Stimulated activated CD4-positive, alpha-beta T cell treated with anti-CD3 and anti-CD28 coated beads, Interleukin-15, amount 100 ng/mL, for 1 hour (primary cell): ENCODE measurements at places on chromosomes 1 and 21.

DNA sequence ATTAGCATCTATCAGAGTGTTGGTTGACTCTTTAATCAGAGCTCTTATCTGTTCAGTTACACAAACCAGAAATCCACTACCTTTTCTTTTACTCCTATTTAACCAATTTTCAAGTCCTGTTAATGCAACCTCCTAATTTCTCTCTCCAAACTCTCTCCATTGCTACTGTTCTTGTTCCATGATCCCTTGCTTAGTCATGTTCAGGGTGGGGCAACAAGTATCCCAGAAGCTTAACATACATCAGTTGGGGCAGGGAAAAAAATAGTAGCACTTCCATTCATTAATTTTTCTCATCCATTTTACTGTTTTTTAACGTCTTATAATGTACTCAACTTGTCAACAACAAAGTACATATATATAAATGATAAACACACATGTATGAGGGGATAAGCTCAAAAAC lies 111.2 kb upstream of the LBR start:
- DNase-seq: no peak

- no peak for DNase-seq
Measured at GRCh38 chr1:71118086-71118485, 37.3 kb upstream of the ZRANB2 start.

DNA sequence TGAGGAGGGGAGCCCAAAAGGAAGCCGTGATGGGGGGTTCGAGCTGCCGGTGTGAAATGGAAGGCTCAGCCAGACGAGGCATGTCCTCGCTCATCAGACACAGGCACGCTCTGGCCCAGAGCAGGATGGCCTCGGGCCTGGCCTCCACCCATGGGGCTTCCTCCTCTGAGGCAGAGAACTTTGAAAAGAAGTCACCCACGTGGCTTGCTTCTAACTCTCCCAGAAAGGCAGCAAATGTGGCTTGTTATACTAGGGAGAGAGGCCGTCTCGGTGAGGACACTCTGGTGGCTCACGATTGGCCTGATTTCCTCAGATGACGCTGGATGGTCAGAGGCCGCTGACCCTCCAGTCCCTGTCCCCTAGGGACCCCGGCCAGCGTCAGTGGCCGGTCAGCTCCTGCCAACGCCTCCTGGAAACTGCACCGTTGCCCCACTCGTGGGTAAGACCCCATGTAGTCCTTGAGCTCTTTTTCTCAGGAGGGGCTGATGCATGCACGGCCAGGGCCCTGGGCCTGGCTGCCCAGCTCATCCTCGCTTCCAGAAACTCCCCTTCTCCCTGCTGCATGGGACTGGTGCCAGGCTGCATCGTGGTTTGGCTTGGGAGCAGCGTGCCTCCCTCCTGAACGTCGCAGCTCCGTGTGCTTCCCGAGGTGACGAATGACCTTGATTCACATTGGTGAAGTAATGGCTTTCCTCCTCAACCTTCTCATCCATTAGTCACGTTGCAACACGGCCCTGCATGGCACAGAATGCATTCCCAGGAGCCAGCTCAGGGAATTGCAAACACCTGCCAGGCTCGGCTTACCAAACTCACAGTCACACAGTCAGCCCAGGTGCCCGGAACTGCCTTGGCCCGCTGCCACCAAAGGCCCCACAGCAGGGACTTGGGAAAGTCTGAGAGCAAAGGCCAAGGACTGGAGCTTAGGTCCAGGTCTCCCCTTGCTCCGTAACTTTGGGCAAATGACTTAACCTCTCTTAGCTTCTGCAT lies 58.8 kb downstream of the TOMM20 start:
- no peak for DNase-seq

DNA sequence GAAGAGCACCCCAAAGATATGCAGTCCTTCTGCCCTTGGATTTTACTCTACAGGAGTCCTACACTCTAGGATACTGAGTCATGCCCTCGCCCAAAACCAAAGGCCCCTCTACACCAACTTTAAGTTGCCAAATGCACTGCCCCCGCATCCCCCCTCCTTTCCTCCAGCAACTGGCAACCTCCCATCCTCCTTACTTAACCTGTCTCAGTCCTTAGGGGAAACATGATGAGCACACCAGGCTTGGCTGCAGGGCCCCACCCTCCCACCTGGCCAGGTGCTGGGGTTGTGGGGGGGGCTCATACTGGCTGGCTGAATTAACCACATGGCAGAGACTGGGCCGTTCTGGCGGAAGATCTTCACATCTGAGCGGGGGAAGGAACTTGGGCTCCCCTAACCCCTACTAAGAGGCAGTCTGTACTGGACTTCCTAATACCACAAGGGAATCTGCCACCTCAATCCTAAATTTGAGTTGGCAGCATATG lies 1.2 kb downstream of the HDGF start:
- no peak for DNase-seq

- no peak for DNase-seq
Measured at GRCh38 chr21:41396558-41397075, 29.4 kb upstream of the MX1 start.

GRCh38 chr21:14763695-14764064 lies 217.6 kb upstream of the SAMSN1 start:
- no peak for DNase-seq

DNA sequence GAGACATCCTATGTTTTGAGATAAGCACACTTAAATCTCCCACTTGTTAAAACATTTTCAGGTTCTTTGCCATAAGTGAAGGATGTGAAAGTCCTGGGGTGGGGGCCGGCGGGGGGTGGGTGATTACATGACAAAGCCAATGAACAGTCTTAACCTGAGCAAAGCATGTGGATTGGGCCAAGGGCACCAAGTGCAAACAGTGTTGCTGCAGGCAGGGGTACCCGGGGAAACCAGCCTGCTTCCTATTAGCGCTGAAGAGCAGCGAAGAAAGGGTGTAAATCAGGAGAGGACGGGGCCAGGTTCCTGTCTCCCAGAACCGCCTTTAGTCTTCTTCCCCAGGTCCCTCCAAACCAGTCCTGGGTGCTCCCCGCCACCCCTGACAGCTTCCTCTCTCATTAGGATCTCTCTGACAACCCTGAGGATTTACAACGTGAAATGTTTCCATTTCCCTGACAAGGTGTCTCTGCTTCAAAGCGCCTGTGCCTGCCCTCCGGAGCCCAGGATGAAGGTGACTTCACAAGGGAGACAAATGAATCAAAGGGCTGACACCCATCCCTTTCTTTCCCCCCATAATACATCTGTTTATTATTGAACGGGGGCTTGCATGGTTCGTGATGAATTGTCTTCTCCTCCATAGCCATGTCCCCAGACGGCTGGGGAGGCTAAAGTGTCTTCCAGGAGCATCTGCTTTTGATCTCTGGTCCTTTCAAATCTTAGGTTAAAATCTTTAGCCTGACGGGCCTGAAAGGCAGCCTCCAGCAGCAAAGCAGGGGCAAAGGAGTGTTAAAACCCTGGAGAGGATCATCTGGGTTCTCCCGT lies 109.5 kb downstream of the TRABD2B start:
- DNase-seq: no peak

DNA sequence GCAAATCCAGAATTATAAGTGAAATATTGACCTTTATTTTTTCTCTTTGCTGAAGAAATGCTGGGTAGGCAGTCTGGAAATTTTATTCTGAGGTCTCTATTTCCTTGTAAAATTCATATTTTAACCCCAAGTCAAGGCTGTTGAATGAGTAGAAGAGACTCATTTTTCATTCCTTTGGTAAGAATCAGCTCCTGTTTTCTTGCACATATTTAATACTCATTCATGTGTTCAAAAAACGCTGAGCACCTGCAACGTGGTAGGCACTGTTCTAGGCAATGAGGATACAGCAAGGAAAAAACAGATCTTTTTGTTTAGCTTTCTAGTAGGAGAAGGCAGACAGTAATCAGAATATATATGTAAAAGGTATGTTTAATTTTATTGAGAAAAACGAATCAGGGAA lies 1.5 kb downstream of the PRKAA2 start:
- DNase-seq: no peak

DNA sequence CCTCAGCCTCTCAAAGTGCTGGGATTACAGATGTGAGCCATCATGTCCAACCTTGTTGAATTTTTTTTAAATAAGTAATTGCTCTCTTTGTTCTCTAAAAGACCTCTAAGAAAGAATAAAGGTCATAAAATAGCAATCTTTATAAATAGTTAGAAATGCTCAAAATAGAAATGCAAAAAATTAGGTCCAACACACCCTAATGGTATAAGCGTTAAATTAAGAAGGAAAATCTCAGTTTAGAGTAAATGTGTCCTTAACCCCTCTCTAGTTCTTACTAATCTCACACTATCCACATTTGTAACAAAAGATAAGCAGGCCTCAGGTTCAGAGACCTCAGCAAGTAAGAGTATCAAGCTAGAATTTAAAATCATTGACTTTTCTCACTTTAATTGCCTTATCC lies 38.3 kb upstream of the GLIS1 start:
- no peak for DNase-seq

DNA sequence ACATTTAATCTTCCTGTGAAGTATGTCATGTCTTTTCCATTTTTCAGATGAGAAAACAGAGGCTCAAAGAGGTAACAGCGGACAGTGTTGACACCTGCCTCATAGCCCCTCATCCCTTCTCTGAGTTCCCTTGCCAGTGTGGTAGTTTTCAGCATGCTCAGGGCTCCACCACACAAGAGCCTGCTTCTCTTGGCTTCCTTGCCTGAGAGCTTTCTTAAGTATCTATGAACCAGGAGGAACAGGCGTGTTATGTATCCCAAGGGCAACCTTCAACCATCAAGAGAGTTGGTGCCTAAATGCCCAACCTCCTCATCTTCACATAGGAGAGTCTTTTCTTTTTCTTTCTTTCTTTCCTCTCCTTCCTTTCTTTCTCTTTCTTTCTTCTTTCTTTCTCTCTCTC lies 5.9 kb upstream of the PAFAH2 start:
- no peak for DNase-seq

GRCh38 chr1:25844536-25845337 lies 14.5 kb downstream of the AUNIP start:
- DNase-seq: no peak

GRCh38 chr1:203769505-203770343 lies 4.7 kb downstream of the LAX1 start:
- no peak for DNase-seq

DNA sequence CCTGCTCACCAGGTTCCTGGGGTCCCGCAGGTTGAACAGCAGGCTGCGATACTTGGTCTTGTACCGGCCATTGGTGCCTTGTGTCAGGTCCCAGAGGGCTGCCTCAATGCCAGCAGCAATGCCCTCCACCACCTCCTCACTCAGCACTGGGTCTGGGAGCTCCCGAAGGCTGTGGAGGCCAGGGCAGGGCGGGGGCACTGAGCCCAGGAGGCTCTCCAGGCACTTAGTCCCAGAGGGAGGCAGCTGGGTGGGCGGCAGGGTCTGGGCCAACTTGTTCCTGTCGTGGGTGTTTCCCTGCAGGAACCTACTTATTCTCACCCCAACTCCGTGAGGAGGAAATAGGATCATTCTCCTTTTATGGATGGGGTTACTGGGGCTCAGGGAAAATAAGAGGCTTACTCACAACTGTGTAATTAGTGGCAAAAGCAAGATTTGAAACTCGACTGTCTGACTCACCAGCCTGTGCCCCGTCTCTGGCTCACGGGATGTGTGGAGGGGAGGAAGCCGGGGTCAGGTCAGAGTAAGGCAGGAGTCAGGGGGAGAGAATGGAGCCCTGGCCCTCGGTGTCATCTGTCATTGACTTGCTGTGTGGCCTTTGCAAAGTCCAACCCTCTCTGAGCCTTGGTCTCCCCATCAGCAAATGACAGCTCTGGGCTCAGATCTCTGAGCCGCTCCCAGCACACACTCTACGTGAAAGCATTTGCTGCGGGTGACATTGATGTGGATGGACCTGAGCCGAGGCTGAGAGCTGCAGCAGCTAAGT lies 17.2 kb downstream of the SPOCD1 start:
- DNase-seq: no peak
